Stimulated activated CD8-positive, alpha-beta memory T cell treated with anti-CD3 and anti-CD28 coated beads, Interleukin-15, amount 100 ng/mL, for 1 hour (primary cell): ENCODE measurements at places on chromosomes 5 and 9.

- no peak for DNase-seq
Observed at GRCh38 chr5:134131165-134131564, 16.7 kb downstream of the TCF7 start.

- no peak for DNase-seq
Observed at GRCh38 chr9:96619124-96619465, 548 bp downstream of the CDC14B start.

DNA sequence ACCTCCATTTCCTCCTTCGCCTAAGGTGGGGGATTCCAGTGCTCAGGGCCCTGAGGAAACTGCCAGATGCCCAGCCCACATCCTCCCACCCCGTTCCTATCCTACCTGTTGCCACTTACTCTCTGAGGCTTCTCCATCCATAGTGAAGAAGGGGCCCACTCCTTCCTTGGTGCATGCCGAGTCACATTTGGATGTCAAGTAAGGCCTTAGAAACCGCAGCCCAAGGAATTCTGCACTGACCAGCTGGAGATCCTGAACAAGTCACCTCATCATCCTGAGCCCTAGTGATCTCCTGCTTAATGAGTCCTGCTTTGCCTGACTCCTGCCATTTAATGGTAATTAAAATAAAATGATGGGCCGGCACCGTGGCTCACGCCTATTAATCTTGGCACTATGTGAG is 6.7 kb upstream of the TNIP1 start:
- DNase-seq, result no peak

- DNase-seq, result no peak
Observed at GRCh38 chr9:88590558-88591146, 55.7 kb downstream of the NXNL2 start.

- no peak for DNase-seq
Observed at GRCh38 chr5:73902327-73903051, 276.5 kb downstream of the ARHGEF28 start.
